ENCODE measurements at places on chromosomes 6 and 20. TPM values are rescaled to one million over a fixed set of nuclear protein-coding genes. Genes with fewer than 3 reads are reported as not detected.

DNA sequence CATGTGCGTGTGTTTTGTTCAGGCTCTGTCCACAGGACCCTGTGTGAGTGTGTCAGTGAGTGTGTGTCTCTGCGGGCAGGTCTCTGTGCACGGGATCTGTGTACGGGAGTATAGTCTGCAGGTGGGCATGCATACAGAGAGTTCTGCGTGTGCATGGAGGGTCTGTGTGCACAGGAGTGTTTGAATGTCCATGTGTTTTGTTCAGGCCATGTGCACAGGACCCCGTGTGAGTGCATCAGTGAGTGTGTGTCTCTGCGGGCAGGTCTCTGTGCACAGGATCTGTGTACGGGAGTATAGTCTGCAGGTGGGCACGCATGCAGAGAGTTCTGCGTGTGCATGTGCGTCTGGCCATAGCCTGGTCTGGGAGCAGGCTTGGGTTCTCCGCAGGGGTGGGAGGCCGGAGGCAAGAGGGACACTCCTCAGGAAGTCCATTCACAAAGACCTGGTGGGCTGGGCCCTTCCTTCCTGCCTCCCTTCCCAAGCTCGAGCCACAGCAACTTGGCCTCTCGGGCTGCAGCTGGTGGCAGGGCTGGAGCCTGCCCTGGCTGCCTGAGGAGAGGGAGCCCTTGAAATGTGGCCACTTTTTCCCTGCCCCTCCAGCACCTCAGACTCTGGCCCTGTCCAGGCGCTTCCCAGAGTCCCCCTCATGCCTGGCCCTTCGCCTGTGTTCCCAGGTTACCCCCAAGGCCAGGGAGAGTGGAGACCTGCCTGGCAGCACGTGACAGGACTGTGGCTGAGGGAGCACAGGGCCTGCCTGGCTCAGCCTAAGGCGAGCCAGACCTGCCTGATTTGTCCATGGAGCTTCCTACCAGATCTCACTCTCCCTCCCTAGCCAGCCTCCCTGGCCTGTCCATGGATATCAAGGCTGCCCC lies 6.8 kb downstream of the HSPA12B start:
- no peak for DNase-seq

- DNase-seq, result peak; percentile 50
Measured at GRCh38 chr6:87701344-87701675, 723 bp downstream of the AKIRIN2 start.

Gene RAET1L
- polyA plus RNA-seq, result not detected

Gene GATA5
- 0.31 TPM for polyA plus RNA-seq

Gene ADRM1
- polyA plus RNA-seq, result 91.0 TPM
